Osteocyte (in vitro differentiated cells): ENCODE measurements at places on chromosomes 4 and X. TPM values are rescaled to one million over a fixed set of nuclear protein-coding genes. Genes with fewer than 3 reads are reported as not detected.
A peak's percentile ranks its signal among the peaks of the same experiment; 100 is the strongest.

- no peak for DNase-seq
Measured at GRCh38 chr4:173189117-173189693, 20.6 kb downstream of the GALNT7 start.

DNA sequence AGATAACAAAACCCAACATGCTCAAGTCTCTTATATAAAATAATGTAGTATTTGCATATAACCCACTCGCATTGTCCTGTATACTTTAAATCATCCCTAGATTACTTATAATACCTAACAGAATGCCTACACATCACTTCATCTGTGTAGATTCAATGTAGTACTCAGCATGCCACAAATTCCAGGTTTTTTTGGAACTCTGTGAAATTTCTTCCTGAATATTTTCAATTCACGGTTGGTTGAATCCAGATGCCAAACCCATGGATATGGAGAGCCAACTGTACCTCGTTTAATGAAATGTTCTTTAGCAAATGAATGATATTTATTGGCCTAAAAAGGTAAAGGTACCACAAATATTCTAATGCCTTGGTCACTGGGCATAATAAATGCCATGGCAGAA lies 24.8 kb downstream of the CCNI start:
- DNase-seq: no peak

GRCh38 chr4:5883916-5884315 lies 9.0 kb downstream of the CRMP1 start:
- no peak for DNase-seq

- DNase-seq: peak; percentile 87
Measured at GRCh38 chr4:7134737-7135388, 57.5 kb upstream of the SORCS2 start.

- DNase-seq: no peak
Measured at GRCh38 chr4:142202404-142203332, 566.3 kb downstream of the IL15 start.

DNA sequence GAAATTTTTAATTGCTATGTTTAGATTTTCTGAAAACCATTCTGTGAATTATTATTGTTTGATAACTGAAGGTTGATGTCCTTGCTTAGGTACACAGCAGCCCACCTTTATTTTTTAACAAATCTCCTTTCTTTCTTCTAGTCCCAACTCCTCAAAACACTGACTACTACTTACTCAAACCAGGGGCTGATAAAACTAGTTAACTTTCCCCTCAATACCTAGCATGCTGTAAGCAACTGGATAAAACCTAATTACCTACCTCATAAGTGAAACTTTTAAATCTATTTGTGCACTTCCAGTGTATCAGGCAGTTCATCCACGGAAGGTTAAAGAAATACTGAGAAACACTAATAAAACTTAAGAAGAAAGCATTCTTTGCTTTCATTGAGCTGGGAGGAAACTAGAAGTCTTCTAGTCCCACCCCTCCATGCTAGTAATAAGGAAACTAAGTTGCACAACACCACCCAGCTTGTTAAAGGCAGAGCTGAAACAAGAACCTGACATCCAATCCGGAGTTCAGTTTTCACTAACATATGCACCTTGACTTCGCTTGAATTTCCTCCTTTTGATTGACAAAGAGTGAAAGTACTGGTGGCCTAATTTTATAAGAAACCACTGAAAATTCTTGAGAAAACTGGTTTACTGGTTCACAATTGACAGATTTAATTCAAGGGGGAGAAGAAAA lies 180.2 kb upstream of the TET2 start:
- DNase-seq: no peak

- no peak for DNase-seq
Measured at GRCh38 chr4:30283336-30283735, 436.8 kb upstream of the PCDH7 start.

GRCh38 chr4:30856795-30857564 lies 136.8 kb downstream of the PCDH7 start:
- no peak for DNase-seq

DNA sequence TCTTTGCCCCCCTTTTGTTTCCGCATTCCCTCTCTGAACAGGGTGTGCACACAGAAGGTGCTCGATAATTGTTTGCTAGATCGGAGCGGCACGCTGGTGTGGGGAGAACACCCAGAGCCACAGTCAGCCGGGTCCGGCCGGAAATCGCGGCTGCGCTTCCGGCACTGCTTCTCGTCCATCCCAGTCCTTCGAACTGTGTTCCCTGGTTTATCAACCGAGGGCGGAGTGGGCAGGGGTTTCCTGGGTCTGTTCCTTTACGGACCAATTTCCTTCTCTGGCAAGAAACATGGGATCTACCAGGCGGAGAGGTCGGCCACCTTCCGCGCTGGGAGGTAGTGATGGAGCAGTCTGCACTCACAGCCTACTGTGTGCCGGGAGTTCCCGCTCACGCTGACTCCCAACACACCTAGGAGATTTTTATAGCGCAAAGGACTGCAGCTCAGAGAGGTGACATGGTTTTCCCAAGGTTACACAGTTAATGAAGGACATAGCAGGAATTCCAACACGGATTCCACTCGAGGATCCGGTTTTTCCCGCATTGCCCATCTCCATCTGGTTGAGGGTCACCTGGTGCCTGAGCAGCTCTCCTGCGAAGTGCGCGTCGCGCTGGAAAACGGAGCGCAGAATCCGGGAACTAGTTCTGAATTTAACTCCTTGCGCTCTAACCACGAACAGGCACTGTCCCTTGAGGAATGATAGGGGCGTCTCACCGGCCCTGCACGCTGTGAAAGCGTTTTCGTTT lies 6.8 kb downstream of the MSX1 start:
- DNase-seq: no peak

GRCh38 chr4:86398187-86398586 lies 38.3 kb upstream of the MAPK10 start:
- no peak for DNase-seq

- DNase-seq: no peak
Measured at GRCh38 chr4:687048-687970, 1.6 kb downstream of the SLC49A3 start.

DNA sequence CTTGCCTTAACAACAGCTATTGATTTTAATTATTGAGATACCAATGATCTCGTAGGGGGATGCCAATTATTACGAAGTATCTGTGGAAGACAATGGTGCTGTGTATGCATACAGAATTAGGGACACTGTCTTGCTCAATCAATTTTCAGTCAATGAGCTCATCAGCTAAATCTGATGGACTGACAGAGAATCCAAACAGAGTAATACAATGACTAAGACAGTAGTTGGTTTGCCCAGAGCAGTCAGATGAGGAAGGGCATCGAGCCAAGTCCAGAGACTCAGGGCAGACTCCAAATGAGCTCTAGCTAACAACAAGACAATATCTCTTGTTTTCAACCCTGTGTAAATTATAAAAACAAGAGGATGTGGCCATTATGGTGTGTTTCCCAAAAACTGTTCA lies 14.7 kb upstream of the GSX2 start:
- peak; percentile 78 for DNase-seq

DNA sequence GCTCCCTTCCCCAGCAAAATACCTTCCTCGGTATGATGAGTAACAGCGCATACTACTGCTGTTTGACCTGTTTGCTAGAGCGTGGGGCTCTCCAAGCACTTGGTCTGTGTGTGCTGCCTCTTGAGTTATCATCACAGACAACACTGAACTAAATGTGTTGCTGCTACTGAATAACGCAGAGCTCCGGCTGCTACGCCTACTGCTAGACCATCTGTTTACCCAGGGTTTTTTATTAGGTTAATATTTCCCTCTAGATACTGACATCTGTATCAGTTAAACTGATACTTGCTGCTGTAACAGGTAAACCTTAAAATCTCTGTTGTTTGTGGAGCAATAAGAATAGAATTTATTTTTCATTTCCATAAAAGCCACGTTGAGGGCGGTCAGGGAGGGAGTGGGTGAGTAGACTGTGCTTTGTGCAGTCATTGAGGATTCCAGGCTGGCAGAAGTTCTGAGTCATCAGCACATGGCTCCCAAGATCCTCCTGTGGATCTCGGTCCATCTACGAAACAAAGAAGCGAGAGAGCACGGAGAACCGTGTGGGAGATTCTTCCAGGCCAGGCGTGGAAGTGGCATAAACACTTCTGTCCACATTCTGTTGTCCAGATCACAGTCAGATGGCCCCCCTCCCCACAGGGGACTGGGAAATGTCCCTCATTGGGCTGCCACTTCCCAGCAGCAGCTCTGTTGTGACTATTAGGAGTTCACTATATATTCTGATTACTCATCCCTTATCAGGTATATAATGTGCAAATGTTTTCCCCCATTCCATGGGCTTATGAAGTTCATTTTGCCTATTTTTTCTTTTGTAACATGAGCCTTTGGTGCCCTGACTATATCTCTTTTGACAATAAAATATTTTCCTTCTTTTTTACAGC lies 14.1 kb downstream of the GRK4 start:
- DNase-seq: no peak

- no peak for DNase-seq
Measured at GRCh38 chr4:89535251-89535650, 227.7 kb upstream of the GPRIN3 start.

- no peak for DNase-seq
Measured at GRCh38 chr4:154591890-154592289, 1.3 kb upstream of the FGA start.

DNA sequence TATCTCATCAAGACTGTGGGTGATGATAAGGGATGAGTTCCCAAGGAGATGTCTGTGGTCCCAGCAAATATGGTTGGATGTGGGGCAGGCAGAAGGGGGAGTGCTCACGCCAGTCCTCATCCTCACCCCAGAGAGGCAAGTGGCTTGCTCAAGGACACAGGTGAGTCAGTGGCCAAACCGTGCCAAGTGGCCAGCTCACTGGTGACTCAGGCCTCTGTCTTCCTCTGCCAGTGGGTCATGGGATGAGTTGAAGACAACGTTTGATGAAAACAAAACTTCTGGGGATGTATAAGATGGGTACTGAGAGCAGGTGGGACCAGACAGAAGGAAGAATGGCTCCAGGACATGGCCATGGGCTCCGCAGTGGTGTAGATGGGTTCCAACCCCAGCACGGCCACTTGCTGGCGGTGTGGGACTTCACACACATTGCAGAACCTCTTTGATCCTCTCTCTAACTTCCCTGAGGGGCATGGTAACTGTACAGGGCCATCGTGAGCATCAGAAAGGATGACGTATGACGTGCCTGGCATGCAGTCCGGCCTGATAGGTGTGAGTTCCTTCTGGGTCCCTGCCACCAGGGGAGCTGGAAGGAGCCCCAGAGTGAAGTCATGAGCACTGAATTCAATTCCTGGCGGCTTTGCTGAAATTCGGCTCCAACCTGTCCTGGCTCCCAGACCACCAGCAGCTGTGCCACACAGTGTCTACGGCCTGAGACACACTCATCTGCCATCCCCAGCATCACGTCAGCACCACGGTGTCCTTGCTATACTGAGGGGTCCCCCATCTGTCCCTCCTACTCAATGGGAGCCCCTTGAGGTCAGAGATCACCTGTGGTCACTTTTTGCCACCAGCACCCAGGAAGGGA lies 41.3 kb upstream of the GPR78 start:
- DNase-seq: no peak

- DNase-seq: no peak
Measured at GRCh38 chr4:149706942-149707341, 108.7 kb downstream of the IQCM start.

- no peak for DNase-seq
Measured at GRCh38 chr4:176333076-176333475, 13.3 kb downstream of the SPCS3 start.

DNA sequence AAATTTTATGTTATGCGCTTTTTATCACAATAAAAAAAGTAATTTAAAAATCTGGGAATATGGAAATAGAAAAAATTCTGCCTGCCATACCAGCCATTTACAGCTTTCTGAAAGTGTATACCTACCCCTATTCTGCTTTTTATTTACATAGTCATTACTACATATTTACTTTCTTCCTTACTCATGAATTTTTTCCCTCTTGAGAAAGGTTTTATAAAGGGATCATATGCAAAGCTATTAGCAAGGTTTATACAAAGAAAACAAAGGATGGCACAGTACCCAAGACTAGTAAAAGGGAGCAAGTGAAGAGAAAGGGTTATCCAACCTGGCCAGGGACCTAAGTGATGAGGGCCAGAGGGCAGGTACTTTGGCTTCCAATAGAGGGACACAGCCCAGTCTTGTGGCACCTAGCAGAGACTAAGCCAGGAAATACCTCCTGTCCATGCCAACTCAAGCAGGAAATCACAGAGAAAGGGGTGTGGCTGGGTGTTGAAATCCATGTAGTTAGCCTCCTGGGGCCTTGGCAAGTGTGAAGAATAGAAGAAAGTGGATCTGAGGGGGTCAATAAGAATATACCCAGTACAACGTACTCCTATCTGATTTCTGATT lies 207.3 kb upstream of the VEGFC start:
- DNase-seq: no peak

DNA sequence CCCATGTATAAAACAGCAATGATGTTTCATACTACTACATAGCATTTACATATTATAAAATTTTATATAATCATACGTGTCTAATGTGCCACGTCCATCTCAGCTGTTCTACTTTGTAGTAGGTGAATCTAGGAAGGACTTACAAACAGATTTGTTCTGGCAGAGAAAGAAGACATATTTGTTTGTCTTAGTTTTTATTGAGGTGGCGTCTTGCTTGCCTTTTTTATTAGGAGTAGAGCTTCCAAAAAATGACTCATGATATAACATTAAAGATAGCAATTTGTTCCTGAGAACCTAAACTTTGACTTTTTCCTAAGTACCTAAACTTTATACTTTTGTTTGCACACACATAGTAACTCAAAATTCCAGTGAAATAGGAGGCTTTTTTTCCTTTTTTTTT lies 64.6 kb downstream of the CLDN22 start:
- DNase-seq: no peak

GRCh38 chr4:80180743-80181142 lies 16.6 kb upstream of the PRDM8 start:
- DNase-seq: no peak

DNA sequence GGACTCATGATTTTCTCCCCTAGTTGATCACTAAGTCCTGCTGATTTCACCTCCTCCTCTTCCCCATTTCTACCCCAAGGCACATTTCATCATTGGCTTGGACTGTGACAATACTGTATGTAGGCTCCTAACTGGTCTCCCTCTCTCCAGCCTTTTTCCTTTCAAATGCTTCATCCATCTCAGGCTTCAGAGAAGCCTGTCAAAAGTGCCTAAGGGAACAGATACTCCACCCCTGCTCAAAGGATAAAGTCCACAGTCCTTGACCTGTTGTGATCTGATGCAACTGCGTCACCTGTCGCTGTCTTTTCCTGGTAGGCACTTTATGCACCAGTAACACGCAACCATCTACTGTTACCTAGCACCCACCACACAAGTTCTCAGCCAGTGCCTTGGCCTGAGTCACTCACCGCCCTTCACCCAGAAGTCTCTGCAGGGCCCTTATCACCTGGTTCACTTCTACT lies 12.8 kb downstream of the SCARB2 start:
- no peak for DNase-seq

ADH6 gene
- total RNA-seq: not detected in 2 replicates

PFKFB1 gene
- total RNA-seq: not detected in 2 replicates

REELD1 gene
- not detected in 2 replicates for total RNA-seq

CENPVL3 gene
- total RNA-seq: 0.18 TPM in 1 of 2 replicates, not detected in the other

BEND4 gene
- not detected in 2 replicates for total RNA-seq

METAP1 gene
- total RNA-seq: 25.3 and 28.7 TPM in 2 replicates

FBXW7 gene
- total RNA-seq: 21.0 and 21.5 TPM in 2 replicates

HTT gene
- 44.9 and 51.3 TPM in 2 replicates for total RNA-seq

TENM3 gene
- 78.3 and 85.2 TPM in 2 replicates for total RNA-seq

UCP1 gene
- total RNA-seq: not detected in 2 replicates
